ENCODE measurements at places on chromosomes 7 and 10. TPM values are rescaled to one million over a fixed set of nuclear protein-coding genes. Genes with fewer than 3 reads are reported as not detected.

Gene FXYD4
- not detected for total RNA-seq

Gene NACAD
- 0.12 TPM for total RNA-seq

Gene NOS3
- total RNA-seq: 2.5 TPM

Gene TRIM50
- not detected for total RNA-seq

Gene CNNM2
- 7.2 TPM for total RNA-seq

Gene NPC1L1
- total RNA-seq: 0.04 TPM
